ENCODE measurements at places on chromosomes 12 and 14.

GRCh38 chr14:104363891-104364760 lies 215.4 kb upstream of the C14orf180 start:
- no peak for DNase-seq

DNA sequence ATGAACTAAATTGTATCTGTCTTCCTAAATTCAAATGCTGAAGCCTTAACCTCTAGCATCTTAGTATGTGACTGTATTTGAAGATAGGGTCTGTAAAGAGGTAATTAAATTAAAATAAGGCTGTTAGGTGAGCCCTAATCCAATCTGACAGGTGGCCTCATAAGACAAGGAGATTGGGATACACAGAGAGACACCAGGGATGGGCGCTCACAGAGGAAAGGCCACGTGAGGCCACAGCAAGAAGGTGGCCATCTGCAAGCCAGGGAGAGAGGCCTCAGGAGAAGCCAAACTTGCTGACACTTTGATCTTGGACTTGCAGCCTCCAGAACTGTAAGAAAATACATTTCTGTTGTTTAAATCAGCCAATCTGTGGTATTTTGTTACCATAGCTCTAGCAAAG lies 110.6 kb downstream of the GTF2A1 start:
- no peak for DNase-seq

- no peak for DNase-seq
Observed at GRCh38 chr12:47868552-47869031, 36.2 kb downstream of the VDR start.

GRCh38 chr12:79223761-79224160 lies 359.2 kb downstream of the SYT1 start:
- DNase-seq, result no peak

DNA sequence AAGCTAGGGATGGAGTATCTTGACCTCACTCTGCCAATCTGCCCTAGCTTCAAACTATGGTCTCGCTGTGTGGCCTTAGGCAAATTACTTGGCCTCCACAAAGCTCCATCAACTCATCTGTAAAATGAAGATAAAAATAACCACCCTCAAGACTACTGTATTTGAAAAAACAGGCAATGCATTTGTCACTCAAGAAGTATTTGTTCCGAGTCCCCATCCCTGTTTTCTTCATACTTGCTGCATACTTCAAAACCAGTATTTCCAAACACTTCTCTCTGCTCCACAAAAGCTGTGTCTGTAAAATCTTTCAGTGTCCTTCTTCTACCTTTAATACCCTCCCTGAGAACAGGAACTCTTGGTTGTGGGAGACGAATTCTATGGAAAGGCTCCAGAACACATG lies 47.9 kb downstream of the GTF2A1 start:
- DNase-seq, result no peak

- no peak for DNase-seq
Observed at GRCh38 chr12:91189516-91189915, 6.9 kb upstream of the DCN start.

- DNase-seq, result no peak
Observed at GRCh38 chr12:24555730-24556129, 393.2 kb downstream of the BCAT1 start.

- DNase-seq, result no peak
Observed at GRCh38 chr12:28507867-28508266, 317.6 kb downstream of the CCDC91 start.

GRCh38 chr12:64780132-64780530 lies 20.9 kb upstream of the GNS start:
- DNase-seq, result no peak

DNA sequence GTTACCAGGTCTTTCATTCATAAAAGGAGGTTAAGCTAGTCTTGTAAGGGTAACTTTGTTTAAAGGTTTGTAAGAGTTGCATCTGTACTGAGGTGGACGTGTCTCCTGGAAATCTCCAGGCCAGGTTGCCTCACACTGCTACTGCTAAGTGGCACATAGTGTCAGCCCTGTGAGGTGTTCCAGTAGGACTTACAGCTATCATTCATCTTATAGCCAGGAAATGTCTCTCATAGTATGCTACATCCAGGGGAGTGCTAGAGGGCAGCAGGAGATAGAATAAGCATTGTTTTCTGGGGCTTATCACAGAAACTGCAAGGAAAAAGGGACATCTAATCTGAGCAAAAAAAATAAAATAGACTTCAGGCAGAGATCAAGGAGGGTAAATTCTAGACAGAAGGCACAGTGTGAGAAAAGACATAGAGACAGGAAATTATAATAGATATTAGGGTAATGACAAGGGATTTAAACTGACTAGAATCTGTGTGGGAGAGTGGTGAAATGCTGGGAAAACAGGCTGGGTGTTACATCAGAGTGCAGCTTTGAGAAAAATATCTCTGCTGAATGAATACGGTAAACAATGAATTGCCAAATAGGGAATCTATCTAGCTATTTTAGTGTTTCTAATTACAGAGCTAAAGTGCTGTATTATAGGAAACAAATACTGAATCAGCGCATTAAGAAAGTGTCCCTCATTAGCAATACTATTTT lies 205.1 kb upstream of the ABCD2 start:
- peak; percentile 2 for DNase-seq

DNA sequence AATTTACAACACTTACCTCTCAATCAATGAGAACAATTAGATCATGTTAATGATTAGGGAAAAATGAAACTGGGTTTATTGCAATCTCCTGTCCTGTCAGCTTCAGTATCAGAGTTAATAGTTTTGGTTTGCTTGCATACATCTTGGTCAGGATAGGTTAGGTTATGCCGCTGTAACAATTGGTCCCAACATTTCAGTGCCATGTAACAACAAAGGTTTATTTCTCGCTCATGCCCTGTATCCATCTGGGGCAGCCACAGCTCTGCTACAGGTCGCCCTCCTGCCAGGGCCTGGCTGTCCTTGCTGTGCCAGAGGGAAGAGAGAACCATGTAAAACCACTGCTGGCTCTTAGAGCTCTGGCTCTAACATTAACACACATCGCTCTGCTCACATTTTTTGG lies 30.5 kb upstream of the SPTLC2 start:
- DNase-seq, result no peak

DNA sequence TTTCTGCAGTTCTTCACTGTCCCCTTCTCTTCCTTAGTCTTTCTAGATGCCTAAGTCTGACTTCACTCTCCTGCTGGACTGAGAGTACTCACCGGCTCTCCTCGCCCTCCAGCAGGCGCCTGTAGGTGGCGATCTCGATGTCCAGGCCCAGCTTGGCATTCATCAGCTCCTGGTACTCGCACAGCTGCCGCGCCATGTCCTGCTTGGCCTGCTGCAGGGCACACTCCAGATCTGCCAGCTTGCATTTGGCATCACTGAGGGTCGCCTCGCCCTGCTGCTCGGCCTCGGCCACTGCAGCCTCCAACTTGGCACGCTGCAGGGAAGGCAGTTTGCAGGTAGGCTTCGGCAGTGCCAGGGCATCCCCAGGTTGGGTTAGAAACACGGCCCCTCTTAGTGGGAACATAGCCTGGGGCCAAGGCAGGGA lies 5.2 kb downstream of the KRT84 start:
- DNase-seq, result no peak

GRCh38 chr14:44609876-44610510 lies 102.9 kb upstream of the FSCB start:
- DNase-seq, result no peak

DNA sequence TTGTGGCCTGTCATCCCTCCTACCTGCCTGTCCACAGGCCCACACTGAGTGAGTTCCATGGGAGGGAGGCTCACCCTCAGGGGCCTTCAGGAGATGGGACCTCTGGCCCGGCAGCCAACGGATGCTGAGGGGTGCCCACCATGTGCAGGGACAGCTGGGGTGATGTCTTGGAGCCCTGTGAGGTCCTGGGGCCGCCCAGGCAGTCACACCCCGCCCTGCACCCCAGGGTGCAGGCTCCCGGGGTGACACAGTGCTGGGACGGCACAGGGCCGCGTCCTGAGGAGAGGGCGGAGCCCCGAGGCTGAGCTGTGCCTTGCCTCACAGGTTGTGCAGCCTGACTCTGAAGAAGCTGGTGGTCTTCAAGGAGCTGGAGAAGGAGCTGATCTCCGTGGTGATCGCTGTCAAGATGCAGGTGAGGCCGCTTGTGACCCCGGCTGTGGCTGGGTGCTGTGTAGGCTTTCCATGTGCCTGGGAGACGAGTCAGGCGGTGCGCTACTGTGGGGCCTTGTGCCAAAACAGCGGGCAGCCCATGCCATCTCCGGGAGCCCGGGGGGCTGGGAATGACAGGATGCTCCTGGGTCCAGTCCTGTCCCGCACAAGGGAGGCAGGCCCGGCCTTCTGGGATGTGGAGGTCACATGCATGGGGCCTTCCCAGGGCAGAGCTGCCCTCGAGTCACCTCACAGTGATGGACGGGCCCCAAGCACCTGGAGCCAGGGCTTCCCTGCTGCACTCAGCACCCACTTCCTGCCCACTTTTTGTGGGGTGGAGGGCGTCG lies 33.8 kb downstream of the PACS2 start:
- no peak for DNase-seq

DNA sequence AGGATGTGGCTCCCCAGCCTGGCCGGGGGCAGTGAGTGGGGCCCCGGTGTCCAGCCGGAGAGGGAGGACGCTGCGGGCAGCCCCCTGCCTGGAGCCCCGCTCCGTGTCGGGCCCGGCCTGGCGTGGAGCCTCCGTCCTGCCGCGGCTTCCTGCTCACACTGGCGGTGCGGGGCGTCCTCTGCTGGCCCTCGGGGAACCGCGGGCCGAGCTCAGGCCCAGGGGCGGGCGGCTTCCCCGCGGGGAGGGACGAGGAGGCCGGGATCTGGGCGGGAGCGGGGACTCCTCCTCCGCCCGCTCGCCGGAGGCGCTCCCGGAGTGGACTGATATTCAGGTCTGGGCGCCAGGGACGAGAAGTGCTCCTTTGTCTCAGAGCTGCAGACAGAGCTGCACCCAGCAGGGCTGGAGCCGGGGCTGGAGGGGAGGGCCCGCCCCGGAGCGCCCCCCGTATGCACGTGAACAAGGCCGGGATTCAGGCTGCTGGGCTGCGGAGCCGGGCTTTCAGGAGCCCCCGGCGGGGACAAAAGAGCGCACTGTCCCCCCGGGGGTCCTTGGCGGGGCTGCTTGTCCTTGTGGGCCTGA lies 2.2 kb downstream of the MMP17 start:
- DNase-seq, result peak; percentile 22

DNA sequence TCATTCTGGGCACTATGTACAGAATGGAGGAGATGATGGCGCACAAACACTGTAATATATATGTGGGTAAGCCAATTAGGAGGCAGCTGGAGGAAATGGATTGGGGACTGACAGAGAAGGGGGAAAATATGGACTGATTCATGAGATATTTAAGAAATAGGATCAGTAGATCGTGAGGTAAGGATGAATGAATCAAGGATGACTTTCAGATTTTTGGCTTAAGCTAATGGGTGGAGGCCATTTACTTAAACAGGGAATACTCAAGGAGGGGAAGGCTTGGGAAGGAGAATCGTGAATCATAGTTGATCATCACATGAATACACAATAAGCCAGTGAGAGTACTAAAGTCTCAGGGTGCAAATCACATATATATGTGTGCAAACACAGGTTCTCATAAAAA lies 11.2 kb upstream of the GNPNAT1 start:
- DNase-seq, result no peak

DNA sequence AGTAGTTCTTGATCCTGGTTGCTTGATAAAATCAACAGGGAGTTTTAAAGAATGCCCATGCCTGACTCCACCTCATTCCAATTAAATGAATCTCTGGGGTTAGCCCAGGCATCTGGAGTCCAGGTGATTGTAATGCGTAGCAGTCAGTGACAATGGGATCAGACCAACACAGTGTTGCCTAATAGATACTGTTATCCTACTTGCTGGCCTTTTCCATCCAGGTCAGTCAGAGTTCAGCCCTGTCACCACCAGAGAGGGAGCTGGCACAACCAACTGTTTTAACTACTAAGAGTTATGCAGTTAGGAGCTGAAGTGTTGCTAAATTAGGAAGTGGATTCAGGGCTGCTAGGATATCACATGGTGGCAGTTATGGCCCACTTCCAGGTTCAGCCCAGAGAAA lies 107.1 kb downstream of the GPR135 start:
- DNase-seq, result no peak

DNA sequence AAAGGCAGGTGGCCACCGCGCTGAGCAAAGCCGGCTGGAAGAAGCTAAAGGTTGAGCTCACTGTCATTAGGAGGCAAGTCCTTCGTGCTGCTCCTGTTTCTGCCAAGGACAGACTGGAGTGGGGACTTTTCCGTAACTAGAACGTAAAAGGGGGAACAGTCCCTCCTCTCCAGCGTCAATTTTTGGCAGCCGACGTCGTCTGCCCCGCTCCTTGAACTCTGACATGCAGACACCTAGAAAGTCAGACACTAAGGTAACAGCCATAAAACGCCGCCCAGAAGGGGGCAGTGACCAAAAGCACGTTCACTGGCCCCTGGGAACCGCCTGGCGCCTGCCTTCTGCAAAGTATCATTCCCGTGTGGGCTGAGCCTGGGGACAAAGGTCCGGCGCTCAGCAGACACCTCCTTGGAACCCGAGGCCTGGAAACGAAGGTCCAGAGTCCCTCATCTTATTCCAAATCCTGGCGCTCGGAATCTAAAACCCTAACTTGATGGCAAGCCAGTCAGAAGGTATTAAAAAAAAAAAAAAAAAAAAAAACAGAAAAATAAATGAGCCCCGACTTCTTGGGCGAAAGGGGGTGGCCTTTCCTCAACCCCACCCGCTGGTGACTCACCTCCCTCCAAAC lies 1.1 kb upstream of the LRP1 start:
- DNase-seq, result no peak

DNA sequence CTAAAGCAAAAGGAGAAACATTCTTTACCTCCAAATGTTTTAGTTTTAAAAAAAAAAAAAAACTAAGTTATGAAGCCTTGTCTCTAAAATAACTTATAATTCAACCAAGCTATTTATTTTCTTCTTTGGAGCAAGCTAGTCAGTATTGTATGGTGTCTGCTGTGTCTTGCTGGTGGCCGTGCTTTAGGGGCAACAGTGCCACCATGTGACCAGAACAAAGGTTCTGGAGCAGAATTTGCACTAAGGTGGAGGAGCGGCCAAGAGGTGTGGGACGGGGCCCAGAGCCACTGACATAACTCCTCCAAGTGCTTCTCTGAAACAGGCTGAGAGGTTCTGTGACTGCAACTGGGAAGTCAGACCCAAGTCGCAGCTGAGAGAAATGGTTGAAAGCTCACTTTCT lies 4.5 kb downstream of the FICD start:
- DNase-seq, result no peak

- DNase-seq, result no peak
Observed at GRCh38 chr14:37834275-37834674, 238.8 kb downstream of the TTC6 start.

GRCh38 chr12:123233505-123234308 lies 471 bp downstream of the MTRFR start:
- no peak for DNase-seq

DNA sequence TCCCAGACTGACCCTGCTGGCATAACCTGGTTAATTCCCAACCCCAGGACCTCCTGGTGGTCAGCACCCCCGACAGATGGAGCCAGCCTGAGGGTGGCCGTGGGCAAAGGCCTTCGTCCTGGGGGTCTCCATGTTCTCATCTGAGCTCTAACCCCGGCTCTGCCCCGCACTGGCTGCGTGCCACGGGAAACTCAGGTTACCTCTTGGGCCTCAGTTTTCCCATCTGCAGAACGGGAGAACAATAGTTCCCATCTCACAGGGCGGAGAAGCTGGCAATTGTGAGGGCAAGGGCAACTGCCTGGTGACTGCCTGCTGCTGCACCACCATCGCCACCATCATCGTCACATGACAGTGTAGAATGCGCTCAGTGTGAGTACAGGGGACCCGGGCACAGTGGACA lies 77.9 kb downstream of the RFLNA start:
- no peak for DNase-seq

GRCh38 chr14:103056322-103057027 lies 874 bp downstream of the CDC42BPB start:
- peak; percentile 38 for DNase-seq
